ENCODE measurements at places on chromosomes 4 and X.

GRCh38 chr4:159284733-159285132 is 181.9 kb downstream of the RAPGEF2 start:
- no peak for DNase-seq

DNA sequence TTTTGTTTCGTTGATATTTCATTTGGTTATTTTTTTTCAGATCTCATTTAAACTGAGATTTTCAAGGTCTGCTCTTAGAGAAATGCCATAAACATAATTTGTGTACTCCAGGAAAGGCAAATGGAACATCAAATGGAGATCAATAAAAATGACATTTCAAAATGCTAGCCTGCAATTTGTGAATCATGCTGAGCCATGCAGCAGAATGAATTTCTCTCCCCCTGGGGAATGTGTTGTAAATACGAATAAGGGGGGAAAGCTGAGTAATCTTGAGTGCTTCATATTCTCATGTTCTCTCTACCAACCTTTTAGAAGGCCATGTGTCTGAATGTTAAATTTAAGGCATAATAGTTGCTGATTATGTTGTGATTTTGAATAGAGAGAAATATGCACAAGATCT is 7.8 kb downstream of the ZCCHC4 start:
- no peak for DNase-seq

DNA sequence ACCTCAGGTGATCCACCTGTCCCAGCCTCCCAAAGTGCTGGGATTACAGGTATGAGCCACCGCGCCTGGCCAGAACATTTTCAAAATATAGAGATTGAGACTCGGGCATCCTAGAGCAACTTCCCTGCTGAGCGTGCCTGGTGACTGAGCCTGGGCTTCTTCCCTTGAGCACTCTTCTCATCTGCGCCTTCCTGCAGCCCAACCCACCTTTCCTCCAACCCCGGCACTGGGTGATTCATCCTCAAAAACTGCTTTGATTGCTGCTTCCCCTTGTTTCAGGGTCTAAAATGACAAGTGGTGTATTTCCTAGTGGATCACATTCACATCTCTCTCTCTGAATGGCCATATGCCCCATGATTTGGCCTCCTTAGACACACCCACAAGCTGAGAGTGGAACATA is 37.8 kb downstream of the PHKA2 start:
- no peak for DNase-seq

DNA sequence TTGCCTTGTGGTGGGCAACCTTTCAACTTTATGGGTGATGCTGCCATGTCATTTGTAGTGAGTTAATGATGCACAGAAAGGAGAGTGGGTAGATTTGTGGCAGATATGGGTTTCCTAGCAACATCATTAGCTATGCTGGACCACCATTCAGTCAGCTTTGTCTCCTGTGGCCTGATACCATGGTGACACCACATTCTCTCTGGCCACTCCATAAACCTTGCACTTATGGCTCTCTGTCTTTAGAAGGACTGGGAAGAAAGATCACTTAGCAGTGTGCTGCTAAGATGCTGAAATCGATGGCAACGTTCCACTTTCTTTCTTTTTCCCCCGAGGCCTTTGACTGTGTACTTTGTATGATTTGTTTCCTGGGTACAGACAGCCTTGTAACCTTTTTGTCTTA is 95.0 kb upstream of the SOX3 start:
- DNase-seq: no peak

DNA sequence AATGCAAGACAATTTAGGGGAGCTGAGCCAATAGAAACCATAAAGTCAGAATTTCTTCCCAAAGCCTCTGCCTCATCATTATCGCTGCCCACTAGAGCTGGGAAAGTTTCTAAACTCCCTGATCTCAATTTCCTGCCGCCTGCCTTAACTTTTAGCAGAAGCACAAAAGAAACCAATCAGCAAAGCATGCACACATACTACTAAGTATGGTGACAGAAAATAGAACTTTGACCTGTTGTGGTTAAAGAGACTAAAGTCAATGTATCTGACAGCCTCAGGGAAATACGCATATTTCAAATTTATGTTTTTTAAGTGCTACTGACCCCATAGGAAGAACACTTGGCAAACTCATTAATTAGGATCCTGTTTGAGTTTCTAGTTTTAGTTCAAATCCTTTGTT is 10.1 kb downstream of the STK26 start:
- no peak for DNase-seq

GRCh38 chr4:3851881-3852280 is 85.7 kb downstream of the ADRA2C start:
- no peak for DNase-seq

- no peak for DNase-seq
These were observed 5.7 kb downstream of the ZNF185 start for GRCh38 chrX:152903589-152903988.

DNA sequence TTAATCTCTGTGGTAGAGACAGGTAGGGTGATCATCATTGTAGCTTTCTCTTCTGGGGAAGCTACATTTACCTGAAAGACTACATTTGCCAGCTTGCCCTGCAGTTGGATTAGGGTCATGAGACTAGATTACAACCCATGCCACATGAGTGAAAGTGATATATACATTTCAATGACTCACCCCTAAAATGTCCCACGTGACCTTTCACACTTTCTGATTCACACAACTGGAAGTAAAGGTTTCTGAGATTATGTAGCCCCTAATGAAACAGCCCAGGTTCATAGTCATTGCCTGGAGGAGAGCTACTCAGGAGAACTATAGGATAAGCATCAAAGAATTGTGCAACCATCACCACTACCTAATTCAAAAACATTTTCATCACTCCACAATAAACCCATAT is 17.8 kb downstream of the PDCL2 start:
- no peak for DNase-seq

- DNase-seq: no peak
These were observed 54.1 kb downstream of the PHKA2 start for GRCh38 chrX:18929775-18930174.

DNA sequence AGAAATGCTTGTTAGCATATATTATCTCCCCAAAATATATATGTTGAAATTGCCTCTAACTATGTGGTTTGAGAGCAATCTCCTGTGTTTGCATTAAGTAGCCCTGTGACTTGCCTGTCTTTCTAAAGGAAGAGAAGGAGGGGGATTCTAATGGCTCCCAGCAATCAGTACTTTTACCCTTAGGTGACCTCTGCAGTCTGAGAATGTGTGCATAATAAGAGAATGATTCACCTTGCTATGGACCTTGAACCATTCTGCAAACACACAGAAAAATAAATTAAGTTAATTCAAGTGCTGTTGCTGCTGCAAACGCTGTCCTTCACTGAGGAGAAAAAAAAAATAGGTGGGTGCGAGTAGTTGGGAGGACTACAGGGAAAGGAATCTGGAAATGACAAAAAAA is 322.2 kb downstream of the IQCM start:
- no peak for DNase-seq

DNA sequence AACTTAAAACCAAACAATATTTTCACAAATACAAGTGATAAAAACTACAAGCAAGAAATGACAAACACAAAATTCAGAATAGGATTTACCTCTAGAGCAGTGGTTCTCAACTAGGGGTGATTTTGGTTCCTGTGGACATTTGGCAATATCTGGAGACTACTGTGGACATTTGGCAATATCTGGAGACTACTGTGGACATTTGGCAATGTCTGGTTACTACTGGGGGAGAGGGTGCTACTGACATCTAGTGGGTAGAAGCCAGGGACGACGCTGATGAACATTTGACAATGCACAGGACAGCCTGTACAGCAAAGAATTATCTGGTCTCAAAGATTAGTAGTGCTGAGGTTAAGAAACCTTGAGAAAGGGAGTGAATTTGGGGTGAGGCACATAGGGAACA is 169.8 kb downstream of the CLCN4 start:
- no peak for DNase-seq

- DNase-seq: no peak
These were observed 287.0 kb downstream of the GASK1B start for GRCh38 chr4:157885811-157886210.

- peak; percentile 45 for DNase-seq
These were observed 19.7 kb upstream of the ABCG2 start for GRCh38 chr4:88177983-88178625.

- DNase-seq: no peak
These were observed 35.7 kb downstream of the IDS start for GRCh38 chrX:149469406-149469805.

GRCh38 chr4:101066626-101067170 is 280.6 kb downstream of the PPP3CA start:
- no peak for DNase-seq

DNA sequence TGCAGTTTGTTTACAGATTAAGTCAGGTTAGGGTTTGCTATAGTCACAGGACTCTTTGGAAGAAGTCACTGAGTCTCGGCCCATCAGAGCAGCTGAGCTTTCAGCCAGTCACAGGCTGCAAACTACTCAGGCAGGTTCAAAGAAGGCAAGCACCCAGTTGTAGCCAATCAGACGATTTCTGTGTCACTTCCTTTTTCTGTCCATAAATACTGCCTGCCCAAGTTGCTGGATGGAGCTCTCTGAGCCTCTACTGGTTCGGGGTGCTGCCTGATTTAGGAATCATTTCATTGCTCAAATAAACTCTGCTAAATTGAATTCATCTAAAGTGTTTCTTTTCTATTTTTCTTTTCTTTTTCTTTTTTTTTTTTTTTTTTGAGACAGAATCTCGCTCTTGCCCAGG is 7.3 kb upstream of the SH3BP2 start:
- no peak for DNase-seq

GRCh38 chr4:75018811-75019479 is 86.0 kb downstream of the PARM1 start:
- DNase-seq: no peak

- DNase-seq: no peak
These were observed 368.4 kb downstream of the RPA4 start for GRCh38 chrX:97252111-97252510.

- no peak for DNase-seq
These were observed 14.9 kb downstream of the SLC9A7 start for GRCh38 chrX:46744009-46744408.
